ENCODE measurements at places on chromosomes 3 and 15.
A peak's percentile ranks its signal among the peaks of the same experiment; 100 is the strongest.

DNA sequence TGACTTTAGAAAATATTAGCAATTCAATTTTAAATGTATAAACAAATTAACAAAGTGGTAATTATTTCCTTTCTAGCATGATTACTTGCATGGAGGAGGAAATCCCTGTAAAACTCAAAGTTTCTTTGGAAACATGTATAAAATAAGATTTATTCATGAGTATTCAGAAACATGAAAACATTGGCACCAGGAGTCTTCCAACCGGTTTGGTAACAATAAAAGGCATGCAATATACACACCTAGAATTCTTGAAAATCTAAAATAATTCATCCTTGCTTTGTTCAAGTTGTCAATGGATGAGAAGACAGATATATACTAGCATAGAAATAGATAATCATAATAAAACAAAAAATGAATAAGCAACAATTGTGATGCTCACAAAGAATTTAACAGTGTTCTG, 76.4 kb downstream of the ZPLD1 start:
- DNase-seq = no peak

GRCh38 chr3:75180235-75180944, 483.7 kb upstream of the FRG2C start:
- DNase-seq = no peak

DNA sequence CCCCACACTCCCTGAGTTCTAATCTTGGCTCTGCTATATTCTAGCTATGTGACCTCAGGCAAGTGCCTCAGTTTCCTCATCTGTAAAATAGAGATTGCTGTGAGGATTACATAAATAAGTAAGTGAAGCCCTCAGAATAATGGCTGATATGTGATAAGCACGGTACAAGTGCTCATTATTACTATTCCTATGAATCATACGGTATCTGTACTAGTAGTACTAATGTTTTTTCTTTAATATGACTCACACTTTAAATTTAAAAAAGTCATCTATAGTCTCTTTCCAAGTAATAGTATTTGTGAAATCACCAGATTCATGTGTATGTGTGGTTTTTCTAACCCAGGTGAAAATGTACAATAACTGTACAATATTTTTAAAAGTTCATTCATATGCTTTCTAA, 58.7 kb downstream of the CLDN11 start:
- DNase-seq = no peak

DNA sequence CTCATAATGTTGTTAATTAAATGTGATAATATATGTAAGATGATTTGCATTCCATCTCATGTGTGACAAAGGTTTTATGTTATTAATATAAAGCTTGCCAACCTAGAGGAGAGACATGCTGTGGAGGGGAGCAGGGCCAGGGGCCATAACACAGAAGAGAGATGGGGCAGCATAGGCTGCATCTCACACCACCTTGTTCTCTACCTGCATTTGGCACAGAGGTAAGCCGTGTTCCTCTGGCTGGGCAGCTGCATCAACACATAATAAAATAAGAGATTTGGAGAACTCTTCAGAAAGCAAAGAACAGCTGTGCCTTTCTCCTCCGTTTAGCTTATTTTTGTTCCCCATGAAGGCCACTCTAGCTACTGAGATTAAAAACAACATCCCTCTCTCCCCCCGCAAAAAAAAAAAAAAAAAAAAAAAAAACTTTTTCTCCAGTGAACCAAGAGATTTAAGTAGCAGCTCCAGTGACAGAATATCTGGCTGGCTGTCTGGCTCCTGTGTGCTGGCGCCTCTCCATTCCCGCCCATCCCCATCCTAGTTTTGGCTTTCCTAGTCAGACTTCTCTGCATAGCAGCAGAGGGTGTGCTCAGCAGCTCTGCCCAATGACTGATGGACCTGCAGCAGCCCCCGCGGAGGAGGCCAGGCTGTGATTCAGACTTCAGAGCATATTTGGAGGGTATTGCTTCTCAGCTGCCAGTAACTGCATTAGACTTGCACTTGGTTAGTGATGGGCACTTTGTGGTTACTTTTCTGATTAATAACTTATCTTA, 52.2 kb upstream of the STXBP5L start:
- peak; percentile 88 for DNase-seq

- DNase-seq = no peak
Measured at GRCh38 chr3:94069194-94069813, 6.4 kb downstream of the NSUN3 start.

- no peak for DNase-seq
Measured at GRCh38 chr15:51702710-51703109, 21.4 kb downstream of the SCG3 start.

DNA sequence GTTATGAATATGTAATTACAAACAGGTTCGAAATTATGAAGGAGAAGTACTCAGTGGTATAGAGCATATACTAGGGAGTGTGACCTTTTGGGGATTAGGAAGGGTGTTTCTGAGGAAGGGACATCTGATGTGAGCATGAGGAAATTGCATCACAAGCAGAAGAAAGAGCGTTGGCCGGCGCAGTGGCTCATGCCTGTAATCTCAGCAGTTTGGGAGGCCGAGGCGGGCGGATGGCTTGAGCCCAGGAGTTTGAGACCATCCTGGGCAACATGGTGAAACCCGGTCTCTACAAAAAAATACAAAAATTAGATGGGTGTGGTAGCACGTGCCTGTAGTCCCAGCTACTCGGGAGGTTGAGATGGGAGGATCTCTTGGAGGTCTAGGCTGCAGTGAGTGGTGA, 6.9 kb downstream of the CMTM7 start:
- DNase-seq = no peak

DNA sequence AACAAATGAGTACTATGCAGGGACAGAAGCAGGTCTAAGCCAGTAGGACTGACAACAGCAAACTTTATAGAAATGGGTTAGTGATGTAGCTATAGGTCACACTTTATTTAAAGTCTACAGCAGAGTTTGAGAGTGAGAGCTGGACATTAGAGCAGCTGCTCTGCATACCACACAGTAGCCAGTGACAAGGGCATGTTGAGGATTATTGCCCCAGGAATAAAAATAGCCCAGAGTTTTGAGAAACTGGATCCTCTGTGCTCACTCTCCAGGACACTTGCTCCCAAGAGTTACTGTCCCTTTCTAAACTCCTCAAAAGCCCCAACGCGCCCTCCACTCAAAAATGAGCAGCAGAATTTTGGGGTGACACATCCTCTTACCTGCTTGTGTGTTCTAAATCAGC, 21.1 kb downstream of the LRTM1 start:
- no peak for DNase-seq

GRCh38 chr3:32897981-32898623, 53.3 kb upstream of the CCR4 start:
- DNase-seq = no peak

- no peak for DNase-seq
Measured at GRCh38 chr15:93985176-93985575, 246.2 kb upstream of the MCTP2 start.

- no peak for DNase-seq
Measured at GRCh38 chr15:101803209-101803608, at the start of gene OR4F6. Gene OR4F6, plus strand, starts transcription at chr15:101803509. Its CDS starts 2,211 bp downstream, at chr15:101805720.

- no peak for DNase-seq
Measured at GRCh38 chr3:158463556-158463955, 107.4 kb upstream of the MLF1 start.

GRCh38 chr3:105821433-105821832, 47.4 kb downstream of the CBLB start:
- DNase-seq = no peak

DNA sequence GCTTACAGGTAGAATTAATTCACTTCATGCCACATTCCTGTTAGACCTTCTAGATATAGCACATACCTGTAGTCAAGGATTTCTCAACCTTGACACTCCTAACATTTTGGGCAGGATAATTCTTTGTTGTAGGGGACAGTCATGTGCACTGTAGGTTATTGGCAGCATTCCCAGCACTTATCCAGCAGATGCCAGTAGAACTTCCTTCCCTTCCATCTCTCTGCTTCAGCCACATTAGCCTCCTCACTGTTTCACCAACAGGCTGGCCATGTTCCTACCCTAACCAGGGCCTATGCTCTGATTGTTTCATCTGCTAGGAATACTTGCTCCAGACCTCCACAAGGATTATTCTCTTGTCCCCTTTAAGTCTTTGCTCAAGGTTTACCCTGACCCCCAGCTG, 68.0 kb upstream of the STAC start:
- DNase-seq = no peak

DNA sequence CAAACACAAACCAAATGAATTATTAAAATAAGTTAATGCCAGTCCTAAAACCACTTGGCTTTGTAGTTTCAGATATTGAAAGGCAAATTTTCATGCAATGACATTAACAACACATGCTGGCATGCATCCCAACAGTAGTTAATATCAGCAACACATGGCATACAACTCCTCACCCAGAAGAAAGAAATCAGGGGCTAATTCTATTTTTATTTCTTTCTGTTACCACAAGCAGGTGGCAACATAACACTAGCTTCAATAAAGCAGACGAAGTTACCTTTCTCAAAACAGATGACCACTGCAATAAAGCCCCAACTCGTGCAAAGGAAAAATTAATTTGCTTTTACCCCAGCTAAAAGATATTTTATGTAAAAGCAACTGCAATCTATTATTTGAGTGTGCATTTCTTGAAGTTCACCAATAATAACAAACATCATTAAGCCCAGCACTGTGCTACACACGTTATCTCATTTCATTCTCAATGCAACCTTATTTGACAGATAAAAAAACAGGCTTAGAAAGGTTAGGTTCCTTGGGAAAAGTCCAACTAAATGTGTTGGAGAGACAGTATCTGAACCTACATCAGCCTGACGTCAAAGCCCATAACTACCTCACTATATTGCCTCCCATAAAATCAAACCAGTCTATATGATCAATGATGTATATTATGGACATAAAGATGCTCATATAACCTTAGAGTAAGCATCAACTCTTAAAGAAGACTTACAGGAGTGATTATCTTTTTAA, 2.8 kb downstream of the TOP2B start:
- no peak for DNase-seq

DNA sequence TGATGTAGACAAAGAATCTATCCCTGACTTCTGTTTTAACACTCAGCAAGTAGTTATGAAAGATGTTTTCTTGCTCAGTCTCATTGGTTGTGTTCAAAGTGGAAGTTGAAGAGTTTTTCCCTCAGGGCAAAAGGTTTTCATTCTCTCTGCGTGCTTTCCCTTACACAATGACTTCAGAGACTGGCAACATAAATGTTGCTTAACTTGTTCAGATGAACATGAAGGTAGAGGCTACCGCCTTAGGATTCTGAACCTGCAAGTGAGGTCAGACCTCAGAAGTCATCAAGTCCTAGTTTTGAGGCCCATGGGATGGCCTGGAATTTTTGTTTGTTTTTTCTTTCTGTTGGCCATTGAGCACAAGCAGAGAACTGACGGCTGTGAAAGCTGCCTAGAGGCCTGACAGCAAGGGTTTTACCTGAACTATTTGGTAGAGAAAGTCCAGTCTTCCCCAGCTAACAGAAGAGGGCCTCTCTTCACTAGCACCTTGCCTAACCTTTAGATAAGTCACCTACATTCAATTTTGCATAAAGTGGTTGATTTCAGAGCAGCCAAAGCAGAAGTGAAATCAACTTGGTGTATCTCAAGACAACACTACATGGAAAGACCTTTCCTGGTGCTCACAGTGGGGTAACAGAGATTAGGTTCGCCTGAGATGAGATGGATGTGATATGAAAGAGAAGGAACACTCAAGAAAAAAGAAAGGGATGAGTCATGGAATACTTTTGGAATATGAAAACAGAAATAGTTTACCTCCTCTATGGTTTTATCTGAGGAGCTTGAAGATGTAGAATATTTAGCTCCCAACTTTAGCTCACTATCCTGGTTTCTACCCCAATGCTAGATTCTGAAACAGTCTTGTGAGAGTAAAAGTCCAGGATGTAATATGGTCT, 53.6 kb upstream of the AP4E1 start:
- no peak for DNase-seq

- DNase-seq = no peak
Measured at GRCh38 chr15:72492733-72493132, 18.6 kb downstream of the ARIH1 start.

Measured in cerebellar nuclear complex (tissue), 1 donor.